ENCODE measurements at places on chromosomes 2 and 18. TPM values are rescaled to one million over a fixed set of nuclear protein-coding genes. Genes with fewer than 3 reads are reported as not detected.

The CCDC74A gene
- 6.5 TPM for total RNA-seq

The DSC3 gene
- total RNA-seq = 5.2 TPM

The SULT1C4 gene
- total RNA-seq = 1.8 TPM

The SLC30A3 gene
- total RNA-seq = 0.16 TPM

The RAMP1 gene
- total RNA-seq = 9.1 TPM

The CYP27C1 gene
- 5.7 TPM for total RNA-seq

The TWIST2 gene
- total RNA-seq = 2.5 TPM

GRCh38 chr18:24897461-24897860, 437.0 kb downstream of the HRH4 start:
- no peak overlapping the region for H3K27ac ChIP-seq
- H3K27me3 ChIP-seq = no peaks in the 10 kb centered on the region

- H3K27me3 ChIP-seq = no peaks in the 10 kb centered on the region
- DNase-seq = no peak
- no peaks in the 10 kb centered on the region for H3K4me1 ChIP-seq
- H3K27ac ChIP-seq = no peak overlapping the region
These were observed 550.7 kb downstream of the RIT2 start for GRCh38 chr18:42564761-42565160.

DNA sequence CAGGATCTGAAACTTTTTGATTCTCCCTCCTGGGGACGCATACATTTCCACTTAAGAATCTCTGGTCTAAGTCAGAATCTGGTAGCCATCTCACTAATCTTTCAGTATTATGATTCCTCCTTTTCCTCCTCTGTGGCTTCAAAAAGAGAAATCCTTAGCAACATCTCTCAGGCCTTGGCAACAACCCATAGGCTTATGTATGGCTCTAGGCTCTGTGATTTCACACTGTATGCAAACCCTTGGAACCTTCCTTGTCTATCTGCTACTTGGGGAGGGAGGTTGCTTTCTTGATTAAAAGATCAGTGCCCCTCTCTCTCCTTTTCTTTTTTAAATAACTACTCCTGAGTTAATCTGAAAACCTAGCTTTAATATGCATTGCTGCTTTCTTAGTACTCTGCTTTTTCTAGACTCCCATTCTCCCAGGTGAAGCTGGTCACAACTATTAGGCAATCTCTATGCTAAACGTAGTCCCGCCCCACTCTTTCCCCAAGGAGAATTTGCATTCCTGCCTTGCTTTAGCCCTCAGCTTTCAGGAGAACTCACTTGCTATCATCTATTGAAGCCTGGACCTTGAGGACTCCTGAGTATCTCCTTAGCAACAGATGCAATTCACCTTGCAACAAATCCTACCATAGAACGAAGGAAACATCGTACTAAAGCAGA, 72.2 kb upstream of the L3MBTL4 start:
- no peaks in the 10 kb centered on the region for H3K36me3 ChIP-seq
- H3K27me3 ChIP-seq = no peaks in the 10 kb centered on the region
- H3K4me3 ChIP-seq = no peak overlapping the region
- no peak overlapping the region for H3K27ac ChIP-seq

- DNase-seq = peak; percentile 33
- no peaks in the 10 kb centered on the region for H3K27me3 ChIP-seq
- no peak overlapping the region for H3K27ac ChIP-seq
- peaks cover 12% of the 10 kb centered on the region for H3K4me1 ChIP-seq
- no peaks in the 10 kb centered on the region for H3K36me3 ChIP-seq
These were observed 40.3 kb downstream of the OSBPL6 start for GRCh38 chr2:178234648-178235047.

DNA sequence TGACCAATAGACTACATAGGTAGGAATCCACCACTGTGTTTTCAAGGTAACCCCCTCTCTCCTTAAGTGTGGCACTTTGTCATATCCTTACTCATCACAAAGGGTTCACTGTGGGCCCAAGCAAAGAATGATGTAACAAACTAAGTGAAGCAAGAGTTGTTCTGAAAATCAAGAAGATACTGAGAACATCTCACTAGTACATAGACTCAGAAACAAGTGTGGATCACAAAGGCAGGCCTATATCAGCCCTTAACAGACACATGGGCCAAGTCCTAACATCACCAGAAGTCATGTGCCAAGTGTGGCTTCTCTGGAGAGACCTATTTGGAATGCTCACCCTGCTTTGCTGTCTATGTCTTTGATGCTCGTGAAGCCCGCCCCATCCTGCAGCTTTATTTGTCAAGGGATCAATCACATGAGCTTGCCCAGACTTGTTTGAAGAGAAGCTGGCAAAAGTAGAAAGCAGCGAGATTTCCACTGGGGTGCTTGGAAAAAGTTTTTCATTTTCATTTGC, 131.2 kb upstream of the TTC39C start:
- H3K27ac ChIP-seq = no peak overlapping the region
- no peaks in the 10 kb centered on the region for H3K27me3 ChIP-seq
- no peaks in the 10 kb centered on the region for H3K4me1 ChIP-seq
- no peak overlapping the region for H3K4me3 ChIP-seq
- no peaks in the 10 kb centered on the region for H3K36me3 ChIP-seq
- no peak for DNase-seq

DNA sequence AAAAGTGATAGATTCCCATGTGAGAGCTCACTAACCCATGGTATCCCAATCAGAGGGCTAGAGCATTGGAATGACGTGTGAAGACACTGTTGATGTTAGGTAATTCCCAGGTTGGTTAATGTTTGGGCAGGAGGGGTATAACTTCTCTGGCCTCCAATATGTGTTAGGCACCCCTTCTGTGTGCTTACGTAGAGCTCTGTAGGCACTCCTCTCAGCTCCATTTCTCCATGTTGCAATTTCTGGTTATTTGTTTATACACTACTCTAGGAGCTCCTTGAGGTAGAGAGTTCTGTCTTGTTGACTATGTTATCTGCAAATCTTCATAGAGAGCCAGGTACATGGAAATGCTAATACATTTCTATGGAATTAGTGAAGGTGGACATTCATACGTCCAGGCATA, 153.5 kb downstream of the RPIA start:
- H3K4me3 ChIP-seq = no peak overlapping the region
- no peak for DNase-seq
- H3K27me3 ChIP-seq = no peaks in the 10 kb centered on the region
- no peaks in the 10 kb centered on the region for H3K4me1 ChIP-seq
- H3K36me3 ChIP-seq = no peaks in the 10 kb centered on the region

GRCh38 chr2:165633431-165633830, 160.6 kb downstream of the GALNT3 start:
- no peak for DNase-seq
- no peaks in the 10 kb centered on the region for H3K27me3 ChIP-seq
- H3K4me3 ChIP-seq = no peak overlapping the region
- H3K27ac ChIP-seq = no peak overlapping the region
- no peaks in the 10 kb centered on the region for H3K4me1 ChIP-seq

- no peak overlapping the region for H3K4me3 ChIP-seq
- peaks cover 3% of the 10 kb centered on the region for H3K4me1 ChIP-seq
- no peaks in the 10 kb centered on the region for H3K36me3 ChIP-seq
- H3K27ac ChIP-seq = no peak overlapping the region
- DNase-seq = no peak
These were observed 72.1 kb upstream of the FHL2 start for GRCh38 chr2:105470979-105471378.
